ENCODE measurements at places on chromosomes 4 and X.

DNA sequence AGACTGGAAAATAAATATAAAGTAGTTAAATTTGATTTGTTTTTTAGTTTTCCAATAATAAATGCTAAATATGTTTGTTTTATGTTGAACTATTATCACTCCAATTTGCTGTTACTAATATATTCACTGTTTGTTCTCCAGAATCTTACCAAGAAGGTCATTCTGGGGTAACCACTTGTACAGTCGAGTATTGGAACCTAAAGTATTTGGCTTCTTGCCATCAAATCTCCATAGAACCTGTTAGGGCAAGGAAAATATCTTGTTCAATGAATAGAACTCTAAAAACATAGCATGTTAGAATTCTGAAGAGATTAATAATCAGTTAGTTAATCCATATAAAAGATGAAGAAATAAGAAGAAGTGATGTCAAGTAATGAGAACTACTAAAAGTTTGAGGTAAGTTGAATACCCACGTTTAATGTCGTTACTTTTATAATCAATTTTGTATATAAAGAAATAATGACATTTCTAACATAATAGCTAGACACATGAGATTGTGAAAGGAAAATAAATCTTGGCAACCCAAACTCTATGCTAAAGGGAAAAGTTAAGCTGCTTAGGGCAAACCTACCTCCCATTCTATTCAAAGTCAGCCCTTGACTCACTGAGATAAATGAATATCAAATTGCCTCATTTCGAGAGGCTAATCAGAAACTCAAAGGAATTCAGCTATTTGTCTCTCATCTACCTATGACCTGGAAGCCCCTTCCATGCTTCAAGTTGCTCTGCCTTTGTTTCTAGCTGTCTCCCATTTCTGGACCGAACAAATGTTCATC lies 15.3 kb downstream of the UGT2B15 start:
- no peak for DNase-seq

- DNase-seq = no peak
These were observed 106.9 kb upstream of the DCAF12L2 start for GRCh38 chrX:126272795-126273497.

GRCh38 chrX:114344756-114345349 lies 239.0 kb upstream of the HTR2C start:
- DNase-seq = peak; percentile 16

GRCh38 chr4:47050761-47051725 lies 19.7 kb downstream of the GABRB1 start:
- no peak for DNase-seq

DNA sequence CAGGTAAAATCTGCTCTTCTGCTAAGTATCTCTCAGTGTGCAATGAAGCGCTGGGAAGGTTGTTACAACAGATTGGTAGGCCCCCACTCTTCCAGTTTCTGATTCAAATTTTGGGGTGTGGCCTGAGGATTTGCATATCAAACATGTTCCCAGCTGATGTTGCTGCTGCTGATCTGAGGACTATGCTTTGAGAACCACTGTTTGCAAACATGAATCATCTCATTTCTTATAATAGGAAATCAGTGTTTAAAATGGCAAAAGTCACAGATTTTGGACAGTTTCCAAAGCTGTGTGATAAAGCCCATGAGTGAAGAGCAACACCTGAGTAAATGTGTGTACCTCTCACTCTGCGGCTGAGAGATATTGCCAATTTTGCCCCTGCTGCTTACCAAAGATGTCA lies 36.2 kb upstream of the NDNF start:
- no peak for DNase-seq

- no peak for DNase-seq
These were observed 15.0 kb downstream of the APELA start for GRCh38 chr4:164892018-164892417.

DNA sequence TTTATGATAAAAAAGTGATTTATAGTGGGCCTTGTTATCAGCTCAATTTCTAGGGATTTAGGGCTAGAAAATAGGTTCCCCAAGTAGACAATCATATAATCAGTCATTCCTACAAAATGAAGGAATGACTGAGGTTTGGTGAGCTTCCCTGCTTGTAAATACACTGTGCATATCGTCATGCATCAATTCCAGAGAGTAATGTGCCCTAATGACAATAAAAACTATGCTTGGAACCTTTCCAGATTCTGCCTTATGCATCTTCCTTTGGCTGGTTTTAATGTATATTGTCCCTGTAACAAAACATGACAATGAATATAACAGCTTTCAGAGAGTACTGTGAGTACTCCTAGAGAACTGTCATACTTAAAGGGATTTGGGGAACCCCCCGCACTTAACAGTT lies 1310.9 kb downstream of the PCDH7 start:
- no peak for DNase-seq

DNA sequence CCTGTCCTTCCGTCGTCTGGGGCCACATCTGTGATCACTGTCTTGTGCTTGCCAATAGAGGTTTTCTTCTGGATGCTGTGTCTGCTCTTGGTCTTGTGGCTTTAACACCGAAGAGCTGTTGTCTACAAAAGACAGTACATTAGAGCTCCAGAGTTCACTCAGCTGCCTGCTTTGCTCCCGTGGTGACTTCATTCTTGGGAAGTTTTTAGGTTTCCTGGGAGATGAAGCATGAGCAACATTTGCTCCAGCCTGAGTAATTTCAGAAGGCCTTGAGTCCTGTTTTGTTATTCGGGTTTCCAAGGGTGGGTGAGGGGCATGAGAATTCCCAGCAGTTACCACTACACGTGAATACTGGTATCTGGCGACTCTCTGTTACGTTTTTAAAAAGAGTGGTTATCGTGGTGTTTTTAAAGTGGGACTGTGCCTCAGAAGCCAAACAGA lies 189.2 kb downstream of the SHROOM3 start:
- no peak for DNase-seq

DNA sequence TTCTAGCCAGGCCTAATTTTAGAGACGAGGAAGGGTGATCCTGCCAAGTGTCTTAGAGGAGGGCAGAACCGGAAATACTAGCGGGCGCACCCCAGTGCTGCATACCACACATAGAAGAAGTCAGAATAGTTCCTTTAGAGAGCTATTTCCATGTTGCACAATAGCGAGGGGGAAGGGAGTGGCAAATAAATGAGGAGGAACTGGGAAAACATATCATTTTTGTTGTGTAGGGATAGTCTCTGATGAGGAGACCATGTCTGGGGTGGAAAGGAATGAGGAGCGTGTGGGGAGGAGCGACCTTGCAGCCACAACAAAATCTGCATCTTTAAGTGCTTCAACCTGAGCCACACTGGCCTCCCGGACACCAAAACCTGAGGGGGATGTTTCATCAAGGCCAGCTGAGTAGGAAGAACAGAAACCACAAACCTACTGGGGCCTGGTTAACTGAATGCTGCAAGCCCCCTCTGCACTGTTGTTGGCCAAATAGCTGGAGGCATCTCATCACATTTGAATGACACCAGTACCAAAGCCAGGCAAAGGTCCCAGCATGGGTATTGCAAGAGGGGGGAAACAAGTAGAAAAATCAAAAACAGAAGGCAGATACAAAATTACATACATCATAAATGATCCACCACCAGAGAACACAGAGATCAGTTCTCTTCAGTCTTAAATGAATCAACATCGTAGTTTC lies 26.7 kb upstream of the C1QTNF7 start:
- DNase-seq = no peak

- DNase-seq = no peak
These were observed 199.4 kb upstream of the DDX53 start for GRCh38 chrX:22800360-22800759.

DNA sequence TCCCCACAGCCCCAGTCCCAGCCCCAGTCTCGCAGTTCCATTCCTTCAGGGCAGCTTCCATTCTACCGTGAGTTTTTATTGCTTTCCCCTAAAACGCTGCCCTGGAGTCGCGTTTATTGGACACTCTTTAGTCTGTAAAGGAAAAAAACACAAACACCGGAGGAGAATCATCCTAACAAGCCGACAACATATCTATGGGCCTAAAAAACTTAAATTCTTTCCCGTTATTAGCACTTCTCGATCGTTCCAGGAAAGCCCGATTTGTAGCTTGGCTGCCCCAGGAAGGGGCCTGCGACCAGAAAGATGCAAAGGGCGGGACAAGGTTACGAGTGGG lies 178.5 kb downstream of the CBR4 start:
- no peak for DNase-seq

DNA sequence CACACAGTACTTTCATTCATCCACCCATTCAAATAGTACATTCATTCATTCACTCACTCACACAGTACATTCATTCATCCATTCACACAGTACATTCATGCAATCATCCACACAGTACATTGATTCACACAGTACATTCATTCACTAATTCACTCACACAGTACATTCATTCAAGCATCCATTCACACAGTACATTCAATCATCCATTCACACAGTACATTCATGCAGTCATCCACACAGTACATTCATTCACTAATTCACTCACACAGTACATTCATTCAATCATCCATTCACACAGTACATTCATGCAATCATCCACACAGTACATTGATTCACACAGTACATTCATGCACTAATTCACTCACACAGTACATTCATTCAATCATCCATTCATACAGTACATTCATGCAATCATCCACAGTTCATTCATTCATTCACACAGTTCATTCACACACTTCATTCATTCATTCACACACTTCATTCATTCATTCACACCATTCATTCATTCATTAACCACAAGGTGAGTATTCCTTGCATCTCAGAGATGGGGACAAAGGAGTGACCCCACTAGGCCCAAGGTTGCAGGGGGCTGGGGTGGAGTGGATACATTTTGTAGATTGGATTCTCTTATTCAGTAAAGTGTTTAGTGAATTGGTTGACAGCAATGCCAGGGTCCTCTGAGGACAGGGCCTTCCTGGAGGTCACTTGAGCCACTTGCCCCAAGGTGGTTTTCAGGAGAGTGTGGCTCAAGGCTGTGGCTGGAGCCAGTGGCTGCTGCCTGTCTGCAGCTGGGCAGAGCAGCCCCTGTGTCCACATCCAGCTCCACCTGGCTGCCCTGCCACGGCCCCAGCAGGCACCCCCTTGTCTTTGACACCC lies 4.3 kb upstream of the SPON2 start:
- no peak for DNase-seq

DNA sequence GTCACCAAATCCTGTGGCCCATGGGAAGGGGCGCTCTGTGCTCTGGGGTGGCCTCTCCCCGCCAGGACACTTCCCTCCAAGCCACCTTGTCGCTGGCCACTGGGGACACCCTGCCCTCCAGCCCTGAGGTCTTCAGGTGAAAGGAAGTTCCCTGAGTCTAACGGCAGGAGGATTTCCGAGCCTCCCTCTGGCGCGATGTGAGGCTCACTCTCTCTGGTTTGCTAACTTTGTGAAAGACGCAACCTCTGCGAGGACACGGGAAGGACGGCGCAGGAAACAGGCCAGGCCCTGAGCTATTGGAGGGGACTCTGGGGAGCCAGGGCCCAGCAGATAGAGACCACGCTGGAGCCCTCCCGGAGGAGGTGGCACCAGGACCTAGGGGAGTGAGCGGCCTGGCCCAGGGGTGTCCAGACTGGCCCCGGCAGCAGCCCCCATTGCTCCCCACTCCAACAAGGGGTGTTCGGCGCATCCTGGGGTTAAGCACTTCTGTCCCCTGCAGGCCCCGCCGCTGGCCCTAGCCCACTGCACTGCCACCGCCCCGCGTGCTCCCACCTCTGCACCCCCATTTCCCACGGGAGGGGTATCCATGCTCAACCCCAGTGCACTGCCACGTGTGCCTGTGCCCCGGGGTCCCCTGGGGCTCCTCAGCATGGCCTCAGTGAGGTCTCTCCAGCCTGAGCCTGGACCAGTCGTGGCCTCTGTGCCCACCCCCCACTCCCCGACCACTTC lies 72.2 kb upstream of the MXD4 start:
- DNase-seq = no peak

GRCh38 chr4:47704693-47705325 lies 133.1 kb downstream of the CORIN start:
- DNase-seq = peak; percentile 22

- DNase-seq = no peak
These were observed 57.6 kb upstream of the CLNK start for GRCh38 chr4:10741961-10742699.

- no peak for DNase-seq
These were observed 609.8 kb upstream of the GALNTL6 start for GRCh38 chr4:171203425-171203824.

GRCh38 chrX:31269914-31270313 lies 198.1 kb upstream of the FTHL17 start:
- DNase-seq = no peak

DNA sequence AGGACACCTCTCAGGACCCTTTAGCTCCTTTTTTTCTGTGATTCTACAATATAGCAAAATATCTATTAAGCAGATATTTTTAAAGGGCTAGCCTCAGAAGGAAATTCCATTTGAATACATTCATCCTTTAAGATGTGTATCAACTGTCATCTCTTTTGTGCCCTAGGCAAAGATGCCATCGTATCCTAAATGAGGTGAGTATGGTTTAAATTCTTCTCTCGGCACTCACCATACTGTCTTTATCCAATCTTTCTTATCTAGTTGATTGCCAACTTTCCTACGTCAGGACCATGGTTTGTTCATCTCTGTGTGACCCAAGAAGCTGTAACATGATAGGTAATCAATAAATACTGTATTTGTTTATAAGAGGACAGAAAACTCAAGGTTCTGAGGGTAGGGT lies 176.0 kb downstream of the LDB2 start:
- DNase-seq = no peak
